Adrenal gland (tissue), 19 donors: ENCODE measurements at places on chromosomes 2 and 18. TPM values are rescaled to one million over a fixed set of nuclear protein-coding genes. Genes with fewer than 3 reads are reported as not detected.

The LIMS3 gene
- 5.4 TPM for polyA plus RNA-seq

The TTC39C gene
- polyA plus RNA-seq, result 35.9 TPM

The CNTNAP5 gene
- 1.7 TPM for polyA plus RNA-seq

The IL36A gene
- not detected for polyA plus RNA-seq

The MTCL1 gene
- polyA plus RNA-seq, result 4.9 TPM

DNA sequence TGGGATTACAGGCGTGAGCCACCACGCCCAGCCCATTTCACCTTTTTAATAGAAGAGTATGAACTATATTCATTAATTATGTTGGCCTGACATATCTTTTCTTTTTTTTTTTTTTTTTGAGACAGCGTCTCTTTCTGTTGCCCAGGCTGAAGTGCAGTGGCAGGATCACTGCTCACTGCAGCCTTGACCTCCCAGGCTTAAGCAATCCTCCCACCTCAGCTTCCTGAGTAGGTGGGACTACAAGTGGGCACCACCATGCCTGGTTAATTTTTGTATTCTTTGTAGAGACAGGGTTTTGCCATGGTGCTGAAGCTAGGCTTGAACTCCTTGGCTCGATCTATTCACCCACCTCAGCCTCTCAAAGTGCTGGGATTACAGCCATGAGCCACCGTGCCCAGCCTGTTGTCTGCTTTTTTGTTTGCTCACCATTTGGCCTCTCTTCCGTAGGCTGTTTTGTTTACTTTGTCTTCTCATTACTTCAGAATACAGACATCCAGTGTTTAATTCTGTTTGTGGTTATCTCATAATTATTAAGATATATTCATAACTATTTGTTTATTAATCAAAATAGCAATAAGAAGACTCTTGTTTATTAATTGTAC lies 16.3 kb upstream of the CDH2 start:
- no peaks in the 10 kb centered on the region for H3K27me3 ChIP-seq
- no peaks in the 10 kb centered on the region for H3K4me1 ChIP-seq
- H3K4me3 ChIP-seq, result no peak overlapping the region
- H3K36me3 ChIP-seq, result no peaks in the 10 kb centered on the region
- H3K27ac ChIP-seq, result no peak overlapping the region
